Naive B cell (primary cell): ENCODE measurements at places on chromosomes 3 and 15. TPM values are rescaled to one million over a fixed set of nuclear protein-coding genes. Genes with fewer than 3 reads are reported as not detected.

GRCh38 chr3:27632431-27633223 is 89.5 kb downstream of the EOMES start:
- peak; percentile 36 for DNase-seq

- no peak for DNase-seq
These were observed 2.5 kb upstream of the EOMES start for GRCh38 chr3:27724459-27725197.

DNA sequence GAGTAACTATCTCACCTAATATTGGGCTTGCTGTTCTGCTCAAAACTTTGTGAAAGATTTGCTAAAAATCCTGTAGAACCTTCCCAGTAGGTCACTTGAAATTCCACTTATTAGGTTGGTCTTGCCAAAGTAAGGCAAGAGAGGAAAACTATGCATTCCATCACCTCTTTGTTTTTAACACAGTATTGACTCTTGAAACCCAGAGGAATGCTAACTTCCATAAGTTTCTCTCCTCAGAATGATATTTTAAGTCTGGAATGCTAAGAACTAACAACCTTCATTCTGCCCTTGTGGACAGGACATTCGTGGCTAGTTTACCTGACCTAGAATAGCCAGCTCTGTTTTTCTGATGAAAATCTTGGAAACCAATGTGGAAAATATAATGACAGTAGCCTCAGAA is 154.5 kb downstream of the TMCO5A start:
- DNase-seq, result no peak

The MYZAP gene
- 6.3 TPM for polyA plus RNA-seq
